Stimulated activated CD8-positive, alpha-beta memory T cell treated with anti-CD3 and anti-CD28 coated beads, Interleukin-15, amount 100 ng/mL, for 1 hour (primary cell): ENCODE measurements at places on chromosomes 5 and 9.

DNA sequence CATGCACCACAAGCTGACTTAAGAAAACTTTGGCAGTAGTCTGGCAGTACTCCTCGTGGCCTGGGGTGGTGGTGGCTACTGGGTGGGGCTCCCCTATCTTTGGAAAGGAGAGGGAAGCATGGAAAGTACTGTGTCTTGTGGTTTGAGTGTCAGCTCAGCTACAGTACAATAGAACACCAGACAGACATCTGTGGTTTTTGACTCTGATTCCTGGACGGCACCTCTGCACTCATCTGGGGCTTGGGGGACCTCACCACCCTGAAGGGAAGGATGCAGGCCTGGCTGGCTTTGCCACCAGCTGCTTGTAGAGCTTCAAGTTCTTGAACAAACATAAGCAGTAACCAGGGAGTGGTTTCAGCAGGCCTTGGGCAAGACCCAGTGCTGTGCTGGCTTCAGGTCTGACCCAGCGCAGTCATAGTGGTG lies 40.6 kb downstream of the TNFSF8 start:
- no peak for DNase-seq

DNA sequence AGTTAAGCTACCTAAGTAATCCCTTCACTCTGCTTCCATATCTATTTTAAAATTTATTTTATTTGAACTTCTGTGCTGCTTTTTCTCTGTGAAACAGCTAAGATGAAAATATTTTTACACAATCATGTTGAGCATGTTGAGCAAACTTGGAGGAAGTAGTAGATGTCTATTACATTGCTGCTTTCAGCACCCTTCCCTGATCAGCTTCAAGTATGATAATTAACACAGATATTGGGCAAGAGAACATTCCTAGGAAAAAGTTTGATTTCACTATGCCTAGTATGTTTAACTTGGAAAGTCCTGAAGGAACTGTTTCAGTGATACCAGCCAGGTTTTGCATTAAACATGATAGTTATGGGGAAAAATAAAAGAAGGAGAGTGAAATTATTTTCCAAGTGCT lies 283.6 kb downstream of the ELAVL2 start:
- DNase-seq: no peak

DNA sequence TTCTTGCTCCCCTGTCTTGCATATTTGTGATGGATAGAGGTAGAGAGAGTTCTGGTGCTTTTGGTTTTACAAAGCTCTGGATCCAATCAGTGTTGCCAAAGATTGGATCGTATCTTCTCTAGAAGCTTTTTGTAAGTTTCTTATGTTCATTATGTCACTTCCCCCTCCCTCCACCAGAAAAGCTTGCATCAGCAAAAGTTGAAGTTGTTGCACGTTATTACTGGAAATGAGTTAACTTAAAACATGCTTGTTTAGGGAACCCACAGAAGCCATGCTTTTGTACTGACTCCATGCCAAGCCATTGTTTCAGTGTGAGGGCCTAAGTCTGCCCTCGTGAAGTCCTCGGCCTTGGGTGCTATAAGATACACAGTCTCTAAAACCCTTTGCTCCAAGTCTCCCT lies 186.5 kb downstream of the ERCC6L2 start:
- no peak for DNase-seq

DNA sequence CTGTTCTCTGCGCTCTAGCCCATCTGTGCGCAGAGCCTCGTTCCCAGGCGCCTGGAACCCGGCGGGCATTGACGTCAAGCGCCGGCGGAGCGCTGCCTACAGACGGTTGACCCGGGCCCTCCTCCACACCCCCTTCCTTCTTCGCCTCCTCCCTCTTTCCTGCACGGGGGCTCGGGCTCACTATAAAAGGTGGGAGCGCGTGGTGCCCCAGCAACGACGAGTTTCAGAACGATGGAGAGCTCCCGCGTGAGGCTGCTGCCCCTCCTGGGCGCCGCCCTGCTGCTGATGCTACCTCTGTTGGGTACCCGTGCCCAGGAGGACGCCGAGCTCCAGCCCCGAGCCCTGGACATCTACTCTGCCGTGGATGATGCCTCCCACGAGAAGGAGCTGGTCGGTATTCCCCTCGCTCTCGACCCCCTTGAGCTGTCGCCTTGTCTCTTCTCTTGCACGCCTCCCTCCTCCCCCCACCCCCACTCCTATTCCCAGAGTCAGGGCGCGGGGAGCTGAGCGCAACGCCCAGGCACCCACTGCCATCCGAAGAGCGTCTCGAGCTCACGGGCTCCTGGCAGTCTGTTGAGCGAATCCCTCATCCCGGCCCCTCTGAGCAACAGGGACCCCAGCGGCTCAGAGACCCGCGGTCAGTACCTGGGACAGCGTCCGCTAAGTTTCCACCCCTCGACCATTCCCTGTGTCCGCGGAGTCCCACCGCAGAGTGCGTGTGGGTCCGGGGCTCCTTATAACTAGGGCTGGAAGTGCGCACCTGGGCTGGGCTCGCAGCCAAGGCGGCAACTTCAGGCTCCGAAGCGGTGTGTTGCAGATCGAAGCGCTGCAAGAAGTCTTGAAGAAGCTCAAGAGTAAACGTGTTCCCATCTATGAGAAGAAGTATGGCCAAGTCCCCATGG lies at the start of gene CARTPT:
TSS of gene CARTPT (plus strand) at position 213 of the 902 bp plus-strand sequence. CDS start at position 232, 19 bp downstream.
- no peak for DNase-seq

DNA sequence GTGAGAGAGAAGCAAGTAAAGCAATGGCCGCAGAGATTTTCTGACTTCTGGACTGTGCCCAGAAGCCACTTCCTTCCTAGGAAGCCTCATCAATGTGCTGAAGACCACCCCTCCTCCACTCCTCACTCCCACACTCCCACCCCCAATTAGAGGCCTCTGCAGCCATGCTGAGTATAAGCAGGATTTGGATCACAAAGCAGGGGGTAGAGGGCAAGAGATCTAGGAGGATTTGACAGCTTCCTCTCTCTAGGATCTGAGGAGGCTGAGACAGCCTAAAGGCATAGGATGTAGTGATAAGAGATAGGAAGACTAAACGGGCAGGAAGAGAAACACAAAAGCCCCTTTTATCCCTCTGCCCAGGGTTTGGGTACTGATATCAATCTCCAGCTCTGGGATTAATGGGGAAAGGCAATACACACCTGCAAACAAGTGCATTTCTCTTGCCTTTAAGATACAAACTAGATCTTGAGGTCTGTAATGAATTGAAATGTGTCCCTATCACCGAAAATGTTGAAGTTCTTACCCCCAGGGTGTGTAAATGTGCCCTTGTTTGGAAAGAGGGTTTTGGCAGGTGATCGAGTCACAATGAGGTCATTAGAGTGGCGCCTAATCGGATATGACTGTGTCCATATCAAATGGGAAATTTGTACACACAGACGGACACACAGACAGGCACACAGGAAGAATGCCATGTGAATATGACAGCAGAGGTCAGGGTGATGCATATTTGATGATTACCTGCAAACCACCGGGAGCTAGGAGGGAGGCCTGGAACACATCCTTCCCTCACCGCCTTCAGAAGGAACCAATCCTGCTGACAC lies 28.5 kb downstream of the KCNV2 start:
- no peak for DNase-seq

DNA sequence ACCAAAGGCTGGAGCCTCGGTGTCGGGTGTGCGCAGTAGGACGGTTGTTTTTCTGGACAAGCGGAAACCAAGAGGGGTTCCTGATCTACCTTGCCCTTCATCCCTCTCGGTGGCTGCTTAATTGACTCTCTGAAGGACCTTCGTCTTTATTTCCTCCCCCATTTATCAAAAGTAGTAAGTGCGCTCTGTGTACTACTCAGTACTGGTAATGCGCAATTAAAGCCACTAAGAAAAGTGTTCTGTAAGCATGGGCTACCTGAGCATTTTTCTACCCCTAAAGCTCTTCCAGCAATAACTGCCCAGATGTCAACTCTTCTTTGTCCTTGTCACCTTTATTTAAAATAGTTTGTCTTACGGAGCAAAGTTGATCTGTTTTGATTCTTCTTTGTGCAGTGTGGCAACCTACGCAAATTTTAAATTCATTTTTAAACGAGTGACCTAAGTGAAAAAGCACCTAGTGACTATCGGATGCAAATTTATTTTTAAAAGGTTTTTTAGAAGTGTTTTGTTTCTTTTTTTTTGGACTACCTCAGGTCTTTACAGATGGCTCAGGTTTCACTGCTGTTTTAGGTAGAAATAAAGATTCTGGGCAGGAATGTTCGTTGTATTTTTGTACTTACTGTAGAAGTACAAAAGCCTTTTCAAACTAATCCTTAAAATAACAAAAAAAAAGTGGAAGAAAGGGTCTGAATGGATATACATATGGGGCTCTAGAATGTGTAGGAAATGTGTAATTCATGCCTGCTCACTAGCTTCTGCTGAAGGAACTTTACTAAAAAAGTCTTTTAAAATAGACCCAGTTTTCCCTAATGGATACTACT lies 2.0 kb downstream of the JMY start:
- no peak for DNase-seq

- DNase-seq: no peak
These were observed 312.0 kb downstream of the CHSY3 start for GRCh38 chr5:130216286-130216685.

DNA sequence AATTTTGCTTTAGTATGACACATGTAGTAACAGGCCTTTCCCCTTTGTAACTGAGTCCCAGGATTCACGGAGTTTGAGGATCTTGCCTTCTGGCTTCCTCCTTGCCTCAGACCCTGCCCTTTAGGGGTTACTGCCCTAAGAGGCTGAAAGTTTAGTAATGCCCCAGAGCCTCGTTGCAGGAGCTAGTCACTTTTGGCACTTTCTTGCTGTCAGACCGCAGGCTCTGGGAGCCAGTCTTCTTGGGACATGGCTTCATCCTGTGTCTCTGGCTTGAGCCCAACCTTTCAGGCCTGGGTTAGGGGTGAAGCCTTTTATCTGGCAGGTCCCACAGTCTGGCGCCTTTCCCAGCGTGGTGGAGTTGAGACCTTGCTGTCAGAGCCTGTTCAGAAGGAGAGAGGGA lies 185.6 kb upstream of the DMRT1 start:
- DNase-seq: no peak

- no peak for DNase-seq
These were observed 1.3 kb upstream of the ST8SIA4 start for GRCh38 chr5:100904259-100904861.

DNA sequence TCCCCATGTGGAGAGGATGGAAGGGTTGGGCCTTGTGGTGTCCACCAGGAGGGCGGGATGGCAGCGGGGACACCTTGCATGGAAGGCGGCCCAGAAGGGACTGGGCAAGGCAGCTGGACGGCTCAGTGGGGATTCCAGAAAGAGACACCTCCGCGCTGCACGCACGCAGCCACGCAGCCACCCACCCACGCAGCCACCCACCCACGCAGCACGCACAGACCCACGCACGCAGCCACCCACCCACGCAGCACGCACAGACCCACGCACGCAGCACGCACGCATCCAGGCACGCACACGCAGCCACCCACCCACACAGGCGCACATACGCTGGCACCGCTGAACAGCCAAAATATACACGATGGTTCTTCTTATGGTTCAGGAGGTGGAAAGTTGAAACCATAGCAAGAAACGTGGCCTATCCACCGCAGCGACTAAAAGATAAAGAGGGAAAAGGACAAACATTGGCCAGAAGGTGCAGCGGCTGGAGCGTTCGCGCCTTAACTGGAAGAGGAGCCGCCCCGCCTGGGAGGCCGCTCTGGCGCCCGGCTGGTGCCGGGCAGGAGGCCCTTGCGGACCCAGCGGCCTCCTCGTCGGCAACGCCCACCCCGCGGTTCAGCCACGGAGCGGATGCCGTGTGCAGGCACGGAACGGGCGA lies 22.2 kb upstream of the EXOC3 start:
- no peak for DNase-seq

- no peak for DNase-seq
These were observed 391.5 kb upstream of the DAB2 start for GRCh38 chr5:39816156-39816845.
